ENCODE measurements at places on chromosomes 12 and 14.

GRCh38 chr12:12788131-12788530 is 2.7 kb downstream of the APOLD1 start:
- no peak for DNase-seq

DNA sequence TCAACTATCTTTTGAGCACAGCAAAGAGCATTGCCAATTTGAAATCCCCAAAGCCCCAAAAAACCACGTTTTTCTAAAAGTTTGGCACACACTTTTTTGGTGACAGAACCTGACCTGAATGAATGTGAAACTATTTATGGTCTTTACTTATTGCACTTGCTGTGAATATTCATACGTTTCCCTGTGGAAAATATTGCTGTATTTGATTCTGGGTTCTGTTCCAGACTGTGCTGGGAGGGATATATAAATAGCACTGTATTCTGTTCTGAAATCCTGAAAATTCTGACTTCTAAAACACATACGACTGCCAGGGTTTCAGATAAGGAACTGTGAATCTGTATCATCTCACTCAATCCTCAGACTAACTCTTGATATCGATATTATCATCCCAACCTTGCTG is 35.1 kb downstream of the NR1H4 start:
- no peak for DNase-seq

GRCh38 chr14:40004871-40005500 is 572.8 kb upstream of the FBXO33 start:
- DNase-seq, result no peak

- no peak for DNase-seq
These were observed 268.5 kb upstream of the SFSWAP start for GRCh38 chr12:131442337-131442918.

- no peak for DNase-seq
These were observed 3.7 kb upstream of the IGF1 start for GRCh38 chr12:102484017-102484416.

GRCh38 chr12:60052483-60052882 is 456.7 kb downstream of the SLC16A7 start:
- no peak for DNase-seq

GRCh38 chr14:78985668-78986381 is 815.7 kb downstream of the NRXN3 start:
- DNase-seq, result peak; percentile 29

- DNase-seq, result no peak
These were observed 344.5 kb downstream of the ZFP36L1 start for GRCh38 chr14:68448252-68448902.

DNA sequence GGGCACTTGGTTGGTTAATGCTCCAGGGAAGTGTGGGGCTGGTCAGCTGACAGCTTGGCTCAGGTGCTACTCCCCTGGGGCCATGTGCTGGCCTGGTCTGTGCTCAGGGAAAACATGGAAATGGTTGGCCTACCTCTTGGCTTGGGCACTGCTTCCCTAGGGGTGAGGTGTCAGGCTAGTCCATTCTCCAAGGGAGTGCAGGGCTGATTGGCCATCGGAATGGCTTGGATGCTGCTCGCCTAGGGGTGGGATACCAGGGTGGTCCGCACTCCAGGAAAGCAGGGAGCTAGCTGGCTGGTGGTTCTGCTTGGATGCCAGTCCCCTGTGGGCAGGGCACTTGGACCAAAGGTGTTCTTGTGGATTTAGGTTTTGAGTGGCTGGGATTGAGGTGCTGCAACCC is 245.7 kb downstream of the RAD51B start:
- no peak for DNase-seq

DNA sequence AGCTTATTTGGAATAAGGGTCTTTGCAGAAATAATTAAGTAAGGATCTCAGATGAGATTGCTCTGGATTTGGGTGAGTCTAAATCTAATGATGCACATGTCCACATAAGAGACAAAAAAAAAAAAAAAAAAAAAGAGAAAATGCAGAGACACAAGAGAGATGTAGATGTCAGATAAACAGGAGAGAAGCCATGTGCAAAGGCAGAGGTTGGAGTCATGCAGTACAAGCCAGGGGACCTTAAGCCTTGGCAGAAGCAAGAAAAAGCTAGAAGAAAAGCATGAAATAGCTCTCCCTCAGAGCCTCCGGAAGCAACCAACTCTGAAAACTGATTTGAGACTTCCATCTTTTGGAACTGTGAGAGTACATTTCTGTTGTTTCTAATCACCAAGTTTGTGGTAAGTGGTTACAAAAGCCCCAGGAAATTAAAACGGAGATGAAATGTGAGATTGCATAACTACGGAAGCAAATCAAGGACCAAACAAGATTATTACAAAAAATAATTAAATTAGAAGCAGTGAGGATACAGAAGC is 1304.0 kb upstream of the SEL1L start:
- no peak for DNase-seq

DNA sequence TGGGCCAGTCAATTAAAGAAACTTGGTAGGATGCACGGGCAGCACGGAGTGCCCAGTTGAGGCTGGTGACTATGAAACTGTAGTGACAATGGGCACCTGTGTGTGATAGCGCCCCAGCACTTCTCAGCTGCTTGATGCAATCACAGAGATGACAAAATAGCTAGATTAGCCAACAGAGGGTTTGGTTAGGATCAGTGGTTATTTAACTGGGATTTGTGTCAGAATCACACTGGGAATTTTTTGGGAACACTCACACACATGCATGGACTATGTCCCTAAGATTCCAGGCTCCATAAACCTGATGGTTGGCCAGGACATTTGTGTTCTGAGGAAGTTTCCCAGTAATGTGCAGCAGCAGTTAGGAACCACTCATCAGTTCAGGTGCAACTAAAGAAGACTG is 51.2 kb upstream of the DAAM1 start:
- DNase-seq, result no peak

DNA sequence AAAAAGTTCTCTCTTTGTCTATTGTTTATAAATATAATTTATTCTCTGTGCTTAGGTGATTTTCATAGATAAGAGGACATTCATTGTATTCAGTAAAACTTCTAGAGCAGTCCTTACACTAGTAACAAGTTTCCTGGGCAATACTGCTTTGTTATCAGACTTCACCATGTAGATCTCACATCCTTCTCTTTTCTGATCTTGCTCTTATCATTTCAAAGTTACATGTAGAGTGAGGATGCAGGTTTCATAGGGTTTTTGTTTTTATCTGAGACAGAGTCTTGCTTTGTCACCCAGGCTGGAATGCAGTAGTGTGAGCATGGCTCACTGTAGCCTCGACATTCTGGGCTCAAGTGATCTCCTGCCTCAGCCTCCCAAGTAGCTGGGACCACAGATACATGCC is 789.5 kb downstream of the DIO2 start:
- no peak for DNase-seq

- DNase-seq, result no peak
These were observed 1.8 kb downstream of the GLRX5 start for GRCh38 chr14:95536671-95537070.

DNA sequence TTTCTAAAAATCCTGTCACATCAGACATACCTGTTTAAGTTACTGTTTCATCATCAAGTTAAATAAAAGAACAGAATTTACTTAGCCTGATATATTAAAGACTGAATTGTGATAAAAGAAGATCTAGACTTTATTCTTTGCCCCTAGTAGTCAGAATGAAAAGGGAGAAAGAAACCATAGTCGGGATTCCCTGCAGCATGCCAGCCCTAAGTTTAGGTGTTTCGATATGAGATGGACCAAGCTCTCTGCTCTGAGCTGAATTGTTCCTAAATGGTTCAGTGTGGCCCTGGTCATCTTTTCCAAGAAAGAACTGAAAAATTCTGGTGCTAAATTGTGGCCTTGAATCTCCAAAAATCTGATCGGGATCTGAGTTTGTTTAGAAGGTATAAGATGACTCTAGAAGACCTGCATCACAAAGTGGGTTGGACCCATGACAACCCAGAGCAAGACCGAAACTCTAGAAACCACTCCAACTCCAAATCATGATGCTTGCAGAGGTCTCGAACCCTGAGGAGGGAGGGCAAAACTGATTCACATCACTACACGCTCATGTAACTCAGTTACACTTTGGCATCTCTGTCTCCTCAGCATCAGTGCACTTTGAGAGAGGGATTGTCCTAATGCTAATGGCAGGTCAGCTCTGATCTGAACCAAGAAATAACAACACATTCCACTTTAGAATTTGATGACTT is 15.7 kb downstream of the PTGER2 start:
- no peak for DNase-seq

DNA sequence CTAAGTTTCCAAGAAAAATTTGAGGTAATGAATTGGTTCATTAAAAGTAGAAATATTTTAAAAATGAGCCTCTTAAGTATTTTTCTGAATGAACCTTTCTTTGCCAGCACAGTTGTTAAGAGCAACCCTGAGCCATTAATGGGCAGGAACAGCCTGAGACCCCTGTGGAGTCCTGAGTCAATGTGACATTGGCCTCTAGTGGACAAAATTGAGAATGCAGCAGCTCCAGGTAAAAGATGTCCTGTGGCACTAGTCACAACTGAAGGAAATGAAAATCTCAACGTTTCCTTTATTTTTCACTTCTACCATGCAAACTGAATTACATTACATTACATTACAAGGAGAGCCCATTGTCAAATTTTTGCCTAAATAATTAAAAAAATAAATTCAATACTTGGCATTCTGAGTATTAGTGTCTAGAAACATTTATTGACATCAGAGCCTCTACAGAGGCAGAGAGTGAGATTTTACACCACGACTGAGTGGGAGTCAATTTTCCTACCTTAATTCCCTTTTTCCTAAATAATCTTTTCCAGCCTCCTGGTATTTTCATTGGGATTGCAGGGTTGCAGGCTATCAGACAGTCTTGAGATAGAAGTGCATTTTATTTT is 135.7 kb downstream of the PPM1H start:
- DNase-seq, result peak; percentile 81

DNA sequence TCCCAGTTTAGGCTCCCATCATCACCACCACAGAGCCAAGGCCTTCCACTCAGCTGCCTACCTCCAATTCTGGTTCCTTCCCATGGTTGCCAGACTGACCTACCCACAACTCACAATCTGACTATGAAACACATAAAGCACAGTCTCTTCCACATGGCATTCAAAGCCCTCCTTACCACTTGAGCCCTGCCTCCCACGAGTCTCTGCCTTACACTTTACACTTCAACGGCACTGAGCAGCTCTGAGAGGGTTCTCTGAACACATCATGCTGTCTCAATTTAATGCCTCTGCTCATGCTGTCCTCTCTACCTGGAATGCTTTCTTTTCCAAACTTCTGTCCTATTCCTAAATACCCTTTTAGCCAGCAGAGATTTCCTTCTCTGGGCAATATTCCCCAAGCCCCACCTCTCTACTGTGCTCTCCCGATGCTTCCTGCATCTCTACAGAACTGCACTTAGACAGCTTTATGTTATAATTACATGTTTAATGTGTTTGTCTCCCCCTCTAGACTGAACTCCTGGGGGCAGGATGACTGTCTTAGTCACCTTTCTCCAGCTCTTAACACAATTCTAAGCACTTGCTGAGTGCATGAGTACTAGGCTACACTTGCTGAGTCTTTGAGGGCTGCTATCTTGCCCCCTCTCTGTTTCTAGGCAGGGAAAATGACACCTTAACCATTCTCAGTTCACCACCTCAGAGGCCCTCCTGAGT is 23.5 kb downstream of the FMNL3 start:
- DNase-seq, result no peak

GRCh38 chr12:47803191-47803875 is 16.4 kb downstream of the HDAC7 start:
- DNase-seq, result no peak

- DNase-seq, result no peak
These were observed 192.8 kb upstream of the RGS6 start for GRCh38 chr14:71739273-71739990.

DNA sequence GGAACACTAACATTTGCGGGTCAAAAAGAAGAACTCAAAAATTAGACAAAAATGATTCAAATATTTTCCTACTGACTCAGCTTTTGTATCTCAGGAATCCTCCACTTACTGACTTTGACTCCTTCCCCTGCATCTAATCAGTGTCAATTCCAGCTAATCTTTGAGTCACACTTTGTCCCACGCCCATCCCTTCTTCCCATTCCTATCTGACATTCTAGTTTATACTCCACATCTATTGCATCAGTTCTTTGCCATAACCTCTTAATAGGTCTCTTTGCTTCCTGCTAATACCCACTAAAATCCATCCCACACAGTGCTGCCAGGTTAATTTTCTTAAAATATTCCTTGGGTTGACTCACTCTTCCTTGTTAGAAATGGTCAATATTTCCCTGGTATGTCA is 19.1 kb downstream of the BBS10 start:
- DNase-seq, result peak; percentile 88

GRCh38 chr12:1093166-1093751 is 102.2 kb downstream of the ERC1 start:
- peak; percentile 50 for DNase-seq

- DNase-seq, result no peak
These were observed 71.8 kb upstream of the BCAT1 start for GRCh38 chr12:25020621-25021243.
